ENCODE measurements at places on chromosomes 2 and 18.

- no peak for DNase-seq
Observed at GRCh38 chr18:27887287-27887686, 289.6 kb downstream of the CDH2 start.

- no peak for DNase-seq
Observed at GRCh38 chr2:121253674-121254240, 31.2 kb downstream of the TFCP2L1 start.

GRCh38 chr18:28040716-28041115 lies 136.2 kb downstream of the CDH2 start:
- DNase-seq, result no peak

GRCh38 chr2:234580686-234581085 lies 83.8 kb upstream of the ARL4C start:
- no peak for DNase-seq

- DNase-seq, result no peak
Observed at GRCh38 chr2:37449761-37450296, 105.4 kb downstream of the QPCT start.

DNA sequence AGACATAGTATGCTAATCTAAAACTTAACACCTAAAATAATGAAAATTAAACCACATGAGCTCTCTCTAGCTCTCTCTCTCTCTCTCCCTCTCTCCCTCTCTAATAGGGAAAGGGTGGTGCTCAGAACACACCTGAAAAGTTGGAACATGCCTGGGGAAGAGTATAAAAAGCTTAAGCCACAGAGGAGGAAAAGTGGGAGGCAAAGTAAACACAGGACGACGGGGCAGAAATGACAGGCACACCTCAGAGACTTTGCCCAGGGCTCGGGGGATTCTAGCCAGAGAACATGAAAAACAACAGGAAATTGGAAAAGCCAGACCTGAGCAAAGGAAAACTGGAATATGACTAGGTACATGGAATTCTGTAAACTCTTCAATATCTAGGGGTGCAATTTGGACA lies 666.1 kb downstream of the BCL11A start:
- DNase-seq, result no peak

- DNase-seq, result peak; percentile 65
Observed at GRCh38 chr2:96642564-96643360, at the start of gene FER1L5. TSS of gene FER1L5 (plus strand) at chr2:96642764. CDS start at chr2:96642837, 73 bp downstream.
